ENCODE measurements at places on chromosomes 4 and X. TPM values are rescaled to one million over a fixed set of nuclear protein-coding genes. Genes with fewer than 3 reads are reported as not detected.

DNA sequence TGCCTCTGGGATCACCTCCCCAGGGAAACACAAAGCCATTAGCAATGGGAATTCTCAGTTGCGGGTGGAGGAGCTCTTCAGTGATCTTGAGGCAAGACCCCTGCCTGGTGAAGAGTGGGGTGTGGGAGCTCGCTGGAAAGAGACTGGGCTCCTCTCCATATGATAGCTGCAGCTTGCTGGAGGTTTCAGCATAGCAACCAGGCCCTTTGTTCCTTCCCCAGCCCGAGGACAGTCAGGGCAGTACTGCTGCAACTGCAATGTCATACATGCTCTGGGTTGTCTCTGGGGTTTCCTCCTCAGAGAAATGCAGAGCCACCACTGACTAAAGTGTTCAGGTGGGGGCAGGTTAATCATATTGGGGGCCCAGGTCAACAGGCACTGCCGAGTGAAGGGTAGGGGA is 81.3 kb downstream of the ARHGAP24 start:
- no peak overlapping the region for H3K27ac ChIP-seq
- H3K27me3 ChIP-seq = no peaks in the 10 kb centered on the region
- no peak overlapping the region for H3K4me3 ChIP-seq
- no peak for DNase-seq

- H3K4me3 ChIP-seq = no peak overlapping the region
- H3K4me1 ChIP-seq = peaks cover 17% of the 10 kb centered on the region
- H3K27ac ChIP-seq = no peak overlapping the region
These were observed 15.6 kb upstream of the LAP3 start for GRCh38 chr4:17561195-17561909.

DNA sequence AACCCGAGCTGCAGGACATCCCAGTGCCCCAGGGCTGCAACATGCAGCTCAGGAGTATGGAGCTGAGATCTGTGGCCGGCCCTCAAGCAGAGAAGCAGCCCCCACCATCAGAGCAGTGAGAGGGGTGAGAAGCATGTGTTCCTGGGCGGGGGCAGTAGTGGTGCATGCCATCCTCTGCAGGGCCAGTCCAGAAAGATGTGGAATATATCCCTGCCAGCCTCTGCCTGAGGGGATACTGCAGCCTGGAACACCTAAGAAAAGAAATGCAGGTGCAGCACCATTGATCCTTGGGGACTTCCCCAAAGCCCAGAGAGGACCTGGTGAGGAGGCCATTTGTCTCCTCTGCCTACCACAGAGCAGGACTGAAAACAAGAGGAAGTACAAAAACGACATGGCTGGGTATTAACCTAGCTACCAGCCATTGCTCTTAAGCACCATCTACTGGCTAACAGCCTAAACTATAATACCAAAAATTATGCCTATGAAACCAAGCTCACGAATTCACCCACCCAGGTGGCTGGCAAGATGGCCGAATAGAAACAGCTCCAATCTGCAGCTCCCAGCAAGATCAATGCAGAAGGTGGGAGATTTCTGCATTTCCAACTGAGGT is 158.8 kb downstream of the ADGRA3 start:
- DNase-seq = no peak
- H3K36me3 ChIP-seq = no peaks in the 10 kb centered on the region
- H3K27ac ChIP-seq = no peak overlapping the region
- H3K4me3 ChIP-seq = no peak overlapping the region
- H3K4me1 ChIP-seq = no peaks in the 10 kb centered on the region

Gene RAB41
- not detected for polyA plus RNA-seq

GRCh38 chr4:90127223-90127705 is at the start of gene CCSER1:
CCSER1 (plus strand) TSS chr4:90127394.
- no peaks in the 10 kb centered on the region for H3K4me1 ChIP-seq
- peak; percentile 90 for DNase-seq
- no peaks in the 10 kb centered on the region for H3K36me3 ChIP-seq
- H3K27ac ChIP-seq = no peak within 1 kb of the TSS
- H3K4me3 ChIP-seq = peak within 1 kb of the TSS; percentile 56
- peaks cover 11% of the 10 kb centered on the region for H3K27me3 ChIP-seq

GRCh38 chrX:119101168-119101567 is 26.4 kb downstream of the KIAA1210 start:
- H3K27me3 ChIP-seq = peaks cover 27% of the 10 kb centered on the region
- no peak overlapping the region for H3K27ac ChIP-seq
- no peaks in the 10 kb centered on the region for H3K36me3 ChIP-seq
- no peaks in the 10 kb centered on the region for H3K4me1 ChIP-seq
- no peak overlapping the region for H3K4me3 ChIP-seq

DNA sequence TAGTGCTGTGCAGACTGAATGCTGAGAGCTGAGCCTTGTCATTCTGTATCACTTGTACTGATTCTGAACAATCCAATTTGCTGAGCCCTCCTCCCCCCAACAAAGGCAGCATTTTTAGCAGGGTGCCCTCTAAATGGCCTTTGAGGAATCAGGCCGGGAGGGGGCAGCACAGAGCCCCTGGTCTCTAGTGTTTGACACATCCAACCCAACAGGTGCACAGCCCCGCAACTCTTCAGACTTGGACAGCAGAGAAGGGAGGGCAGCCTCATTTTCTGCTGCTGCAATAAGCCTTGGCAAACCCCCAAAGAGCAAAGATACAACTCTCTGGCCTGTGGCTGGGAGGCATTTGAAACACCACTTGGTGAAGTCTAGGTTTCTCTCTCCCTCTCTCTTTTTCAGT is 3.4 kb downstream of the ATP1B4 start:
- H3K4me3 ChIP-seq = no peak overlapping the region
- H3K27me3 ChIP-seq = peaks cover 44% of the 10 kb centered on the region
- H3K36me3 ChIP-seq = no peaks in the 10 kb centered on the region
- no peak overlapping the region for H3K27ac ChIP-seq

Gene LUZP4
- polyA plus RNA-seq = not detected

DNA sequence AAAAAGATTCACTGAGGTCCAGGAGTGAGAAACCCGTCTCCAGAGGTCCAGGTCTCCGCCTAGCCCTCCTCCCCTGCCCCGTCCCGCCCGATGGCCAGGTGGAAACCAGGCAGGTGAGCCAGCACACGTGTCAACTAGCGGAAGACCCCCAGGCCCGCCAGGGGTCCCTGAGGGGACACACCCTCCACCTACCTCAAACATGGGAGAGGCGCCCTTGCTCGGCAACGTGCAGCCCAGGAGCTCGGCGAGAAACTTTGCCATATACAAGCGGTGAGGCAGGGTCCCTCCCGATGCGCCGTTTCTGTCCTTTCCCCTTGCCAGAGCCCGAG is 330.0 kb downstream of the HNRNPD start:
- no peaks in the 10 kb centered on the region for H3K36me3 ChIP-seq
- no peaks in the 10 kb centered on the region for H3K4me1 ChIP-seq
- H3K27me3 ChIP-seq = peaks cover 31% of the 10 kb centered on the region
- DNase-seq = peak; percentile 3
- H3K4me3 ChIP-seq = no peak overlapping the region

DNA sequence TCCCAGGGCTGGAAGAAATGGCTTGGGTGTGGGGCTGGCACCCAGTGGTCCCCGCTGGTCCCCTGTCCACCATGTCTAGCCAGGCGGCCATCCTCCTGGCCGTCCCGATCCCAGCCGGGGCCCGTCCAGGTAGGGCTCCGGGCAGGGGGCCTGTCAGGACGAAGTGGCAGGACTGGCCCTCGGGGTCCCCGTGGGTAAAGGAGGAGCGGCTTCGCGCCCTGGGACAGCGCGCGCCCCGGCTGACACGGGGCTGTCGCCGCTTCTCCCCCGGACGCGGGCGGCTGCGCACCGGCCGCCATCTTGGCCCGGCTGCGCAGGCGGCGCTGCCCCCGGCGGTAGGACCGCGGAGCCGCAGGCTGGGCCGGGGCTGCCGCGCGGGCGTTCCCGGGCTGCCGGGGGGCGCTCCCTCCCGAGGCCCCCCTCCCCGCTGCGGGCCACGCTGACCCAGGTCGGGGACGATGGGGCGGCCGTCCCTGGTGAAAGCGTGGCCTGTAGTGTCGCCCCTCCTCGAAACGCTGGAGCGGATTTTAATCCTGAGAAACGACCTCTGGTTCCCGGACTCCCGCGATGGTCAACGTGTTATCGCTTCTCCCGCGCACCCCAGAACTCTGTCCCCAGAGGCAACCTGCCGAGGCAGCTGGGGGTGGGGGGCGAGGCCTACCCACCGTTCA is 60.4 kb upstream of the BCOR start:
- no peaks in the 10 kb centered on the region for H3K36me3 ChIP-seq
- H3K27ac ChIP-seq = no peak overlapping the region
- no peak for DNase-seq
- H3K27me3 ChIP-seq = peaks cover 32% of the 10 kb centered on the region

Gene TBX22
- not detected for polyA plus RNA-seq

DNA sequence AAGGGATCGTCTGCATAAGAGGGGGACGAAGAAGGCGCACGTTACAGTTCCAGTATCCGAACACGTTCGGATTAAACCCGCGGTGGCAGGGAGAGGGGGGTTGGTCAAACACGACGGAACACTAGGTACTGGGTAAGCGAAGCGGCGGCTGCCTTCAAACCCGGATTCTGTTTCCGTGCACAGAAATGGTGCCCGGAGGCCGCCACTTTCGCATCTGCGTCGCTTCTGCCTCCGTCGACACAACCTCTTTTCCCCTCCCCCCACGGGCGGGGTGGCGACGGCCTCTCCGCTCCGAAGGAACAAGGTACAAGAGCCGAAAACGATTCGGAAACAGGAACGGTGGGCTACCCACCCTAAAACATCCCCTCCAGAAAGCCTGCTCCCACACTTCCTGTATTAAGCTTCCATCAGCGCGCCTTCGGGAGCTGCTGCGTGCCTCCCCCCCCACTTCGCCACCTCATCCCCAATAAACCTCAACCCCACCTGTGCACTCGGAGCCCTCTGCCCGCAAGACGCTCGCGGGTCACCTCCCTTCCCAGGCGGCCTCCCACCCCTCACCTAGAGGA is 667 bp downstream of the G3BP2 start:
- peaks cover 5% of the 10 kb centered on the region for H3K4me1 ChIP-seq
- H3K36me3 ChIP-seq = no peaks in the 10 kb centered on the region
- peak overlapping the region; percentile 76 for H3K4me3 ChIP-seq
- DNase-seq = peak; percentile 66

- H3K27ac ChIP-seq = no peak overlapping the region
- no peaks in the 10 kb centered on the region for H3K36me3 ChIP-seq
These were observed 356.7 kb downstream of the ARHGAP24 start for GRCh38 chr4:85831647-85832046.

DNA sequence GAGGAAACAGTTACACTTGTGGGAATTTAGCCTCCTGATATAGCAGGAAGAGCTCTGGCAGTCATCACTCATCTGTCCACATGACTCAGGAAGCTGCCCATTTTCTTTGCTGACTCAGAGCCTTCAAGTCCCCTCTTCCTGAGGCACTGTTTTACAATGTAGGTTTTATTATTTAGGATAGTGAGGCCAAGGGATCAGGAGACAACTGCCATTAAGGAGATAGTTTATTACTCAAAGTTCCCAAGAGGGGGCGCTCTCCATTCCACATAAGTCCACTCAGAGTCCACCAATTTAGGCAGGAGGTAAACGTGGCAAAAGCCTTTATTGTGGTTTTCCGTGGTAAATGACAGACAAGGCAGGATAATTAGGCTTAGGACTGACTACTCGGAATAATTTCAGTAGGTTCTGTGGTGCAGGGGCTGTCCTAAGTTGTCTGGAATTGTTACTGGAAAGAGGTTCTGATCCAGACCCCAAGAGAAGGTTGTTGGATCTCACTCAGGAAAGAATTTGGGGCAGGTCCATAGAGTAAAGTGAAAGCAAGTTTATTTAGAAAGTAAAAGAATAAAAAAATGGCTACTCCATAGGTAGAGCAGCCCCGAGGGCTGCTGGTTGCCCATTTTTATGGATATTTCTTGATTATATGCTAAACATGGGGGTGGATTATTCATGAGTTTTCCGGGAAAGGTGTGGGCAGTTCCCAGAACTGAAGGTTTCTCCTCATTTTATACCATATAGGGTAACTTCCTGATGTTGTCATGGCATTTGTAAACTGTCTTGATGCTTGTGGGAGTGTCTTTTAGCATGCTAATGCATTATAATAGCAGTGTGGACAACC is 96.0 kb upstream of the RAB40AL start:
- no peak for DNase-seq
- H3K4me1 ChIP-seq = no peaks in the 10 kb centered on the region

Gene FAM9C
- 2.6 TPM for polyA plus RNA-seq

Gene LNX1
- 0.19 TPM for polyA plus RNA-seq

DNA sequence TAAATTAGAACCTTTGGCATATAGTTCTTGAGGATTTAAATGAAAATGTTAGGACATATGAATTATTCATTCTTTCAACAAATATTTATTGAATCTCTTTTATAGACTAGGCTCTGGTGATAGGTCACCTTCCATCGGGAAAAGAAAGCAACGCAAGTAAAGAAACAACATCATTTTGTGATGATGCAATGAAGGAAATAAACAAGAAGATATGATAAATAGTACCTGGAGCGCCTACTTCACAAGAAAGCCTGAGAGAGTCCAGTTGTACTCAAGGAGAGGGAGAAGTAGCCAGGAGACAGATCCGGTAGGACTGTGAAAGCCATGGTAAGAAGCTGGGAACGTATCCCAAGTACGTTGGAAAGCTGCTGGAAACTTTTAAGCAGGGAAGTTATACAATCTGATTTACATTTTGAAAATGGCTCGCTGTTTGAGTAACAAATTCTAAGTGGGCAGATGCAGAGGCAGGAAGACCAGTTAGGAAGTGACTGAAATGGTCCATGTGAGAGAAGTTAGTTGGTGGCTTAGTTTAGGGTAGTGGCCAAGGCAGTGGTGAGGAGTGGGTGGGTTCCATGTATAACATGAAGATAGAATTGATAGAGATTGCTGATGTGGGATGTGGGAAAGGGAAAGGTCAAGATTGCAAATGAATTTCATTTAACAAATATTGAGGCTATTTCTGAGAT is 17.7 kb upstream of the CPE start:
- H3K4me3 ChIP-seq = no peak overlapping the region
- H3K36me3 ChIP-seq = no peaks in the 10 kb centered on the region
- no peak for DNase-seq

DNA sequence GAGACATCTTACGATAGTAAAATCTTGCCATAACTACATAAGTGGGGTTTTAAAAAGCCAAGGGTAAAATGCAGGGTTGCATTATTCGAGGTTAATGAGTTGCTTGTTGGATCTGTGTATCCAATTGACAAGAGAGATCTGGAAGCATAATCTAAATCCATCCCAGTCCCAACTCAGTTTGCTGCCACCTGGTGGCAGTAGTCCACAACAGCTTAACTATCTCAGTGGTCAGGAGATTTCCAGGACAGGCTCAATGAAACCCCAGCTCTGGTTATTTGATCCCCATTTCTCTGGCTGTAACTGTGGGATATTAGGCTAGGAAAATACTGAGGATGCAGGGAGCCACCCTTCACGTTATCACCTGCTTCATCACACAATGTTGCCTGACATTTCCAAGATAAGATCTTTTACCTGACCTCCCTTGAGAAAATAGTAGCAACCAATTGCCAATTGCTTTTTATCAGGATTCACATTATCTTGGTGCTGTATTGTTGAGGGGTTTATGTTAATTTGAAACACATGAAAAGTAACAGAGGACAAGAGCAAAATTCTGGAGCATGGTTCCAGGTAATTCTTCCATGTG is 88.2 kb upstream of the TNIP3 start:
- H3K4me3 ChIP-seq = no peak overlapping the region
- DNase-seq = peak; percentile 66
- no peaks in the 10 kb centered on the region for H3K4me1 ChIP-seq
- H3K36me3 ChIP-seq = no peaks in the 10 kb centered on the region

Gene SLC34A2
- not detected for polyA plus RNA-seq

GRCh38 chrX:7841084-7841805 is 1.7 kb upstream of the VCX start:
- DNase-seq = no peak
- H3K27me3 ChIP-seq = no peaks in the 10 kb centered on the region
- no peaks in the 10 kb centered on the region for H3K4me1 ChIP-seq
- no peak overlapping the region for H3K4me3 ChIP-seq
- no peak overlapping the region for H3K27ac ChIP-seq

Gene MANBA
- polyA plus RNA-seq = 13.4 TPM

- H3K27me3 ChIP-seq = no peaks in the 10 kb centered on the region
- H3K4me3 ChIP-seq = no peak overlapping the region
- H3K4me1 ChIP-seq = peaks cover 33% of the 10 kb centered on the region
These were observed 60.1 kb downstream of the SEPTIN11 start for GRCh38 chr4:77009511-77010115.
